Mesothelial cell of epicardium (in vitro differentiated cells): ENCODE measurements at places on chromosomes 7 and 10.

DNA sequence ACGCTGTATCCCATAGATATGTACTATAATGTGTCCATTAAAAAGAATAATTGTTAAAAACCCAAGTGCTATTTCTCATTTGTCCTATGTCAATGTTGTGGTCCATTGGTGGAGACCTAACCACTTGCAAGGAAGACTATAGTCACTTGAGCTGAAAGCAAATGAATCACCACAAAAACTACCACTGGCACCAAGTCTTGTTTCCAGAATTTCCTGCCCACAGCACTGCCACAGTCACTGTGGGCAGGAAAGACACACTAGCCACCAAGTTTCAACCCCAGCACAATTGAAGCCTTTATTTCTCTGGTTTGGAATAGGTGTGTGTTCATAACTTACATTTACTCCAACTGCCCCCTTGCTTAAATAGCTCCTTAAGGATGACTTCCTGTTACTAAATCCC is 12.4 kb downstream of the DIP2C start:
- DNase-seq, result no peak

DNA sequence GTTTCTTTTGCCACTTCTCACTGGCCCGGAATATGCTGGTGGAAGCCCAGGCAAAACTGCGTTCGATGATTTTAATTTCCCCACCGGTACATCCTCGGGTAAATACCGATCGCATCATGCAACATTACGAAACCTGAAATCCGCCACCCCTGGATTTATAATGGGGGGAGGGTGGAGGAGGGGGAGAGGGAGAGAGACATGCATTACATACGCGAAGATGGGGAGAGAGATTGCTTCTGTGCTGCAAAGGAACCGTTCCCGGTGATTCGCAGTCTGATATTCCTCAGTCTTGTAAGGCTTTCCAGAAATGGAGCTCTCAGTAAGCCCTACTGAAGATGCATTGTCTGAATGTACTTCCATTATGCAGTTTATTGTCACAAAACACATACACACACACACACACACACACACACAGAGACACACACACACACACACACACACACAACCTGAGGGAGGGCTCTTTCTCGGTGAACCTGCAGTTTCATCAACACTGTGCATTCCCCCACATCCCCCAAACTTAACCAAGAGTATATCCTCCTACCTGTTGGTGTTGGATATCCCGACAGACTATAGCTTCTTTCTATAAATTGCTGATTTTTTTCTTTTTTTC is 741 bp downstream of the GPR85 start:
- no peak for DNase-seq

DNA sequence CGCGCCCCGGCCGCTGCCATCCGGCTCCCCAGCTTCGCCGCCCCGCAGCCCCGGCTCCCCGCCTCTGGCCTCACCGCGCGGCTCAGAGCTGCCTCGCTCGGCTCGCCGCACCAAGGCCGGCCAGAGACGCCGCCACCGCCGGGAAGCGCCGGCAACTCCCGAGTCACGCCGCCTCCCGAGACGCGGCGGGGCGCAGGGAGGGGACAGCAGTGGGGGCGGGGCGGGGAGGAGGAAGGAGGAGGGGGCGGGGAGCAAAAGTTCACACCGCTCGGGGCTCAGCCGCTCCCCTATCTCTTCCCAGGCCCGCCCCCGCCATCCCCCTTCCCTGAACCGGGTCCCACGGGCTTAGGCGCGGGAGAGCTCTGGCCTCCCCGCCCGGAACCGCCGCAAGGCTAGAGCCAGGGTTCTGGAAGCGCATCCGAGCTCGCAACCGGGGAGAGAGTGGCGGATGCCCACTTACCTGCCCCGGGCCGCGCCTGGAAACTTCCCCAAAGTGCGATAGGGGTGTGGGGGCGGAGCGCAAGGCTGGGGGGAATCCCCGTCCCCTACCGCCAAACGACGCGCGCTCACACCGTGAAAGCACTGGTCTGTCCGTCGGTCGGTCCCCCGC is 1.0 kb downstream of the CHST15 start:
- DNase-seq, result peak; percentile 42

DNA sequence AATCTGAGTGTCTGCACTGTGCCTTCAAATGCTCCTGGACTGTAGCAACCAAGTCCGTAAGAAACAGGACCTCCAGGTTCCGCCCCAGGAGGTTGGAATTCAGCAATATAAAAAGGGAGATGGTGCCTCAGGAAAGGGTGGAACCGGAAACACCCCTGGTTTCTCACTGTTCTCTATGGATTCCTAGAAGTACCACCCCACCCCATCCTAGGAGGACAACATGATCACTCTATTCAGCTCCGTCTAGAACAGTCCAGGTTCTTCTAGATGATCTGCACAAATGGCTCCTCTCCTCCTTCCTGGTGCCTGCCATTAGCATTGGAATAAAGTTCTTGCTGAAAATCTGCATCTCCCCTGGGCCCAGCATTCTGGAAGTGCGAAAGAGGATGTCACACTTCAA is 7.6 kb upstream of the ZNF12 start:
- DNase-seq, result no peak

GRCh38 chr7:91264924-91265681 is 870 bp downstream of the FZD1 start:
- DNase-seq, result peak; percentile 25

- no peak for DNase-seq
Observed at GRCh38 chr7:28130277-28130676, 50.3 kb downstream of the JAZF1 start.

GRCh38 chr10:104340111-104340526 is 1.9 kb upstream of the ITPRIP start:
- no peak for DNase-seq

- DNase-seq, result no peak
Observed at GRCh38 chr7:55532150-55532917, 40.0 kb downstream of the VOPP1 start.

GRCh38 chr7:130890176-130891020 is 156.4 kb upstream of the KLF14 start:
- no peak for DNase-seq

DNA sequence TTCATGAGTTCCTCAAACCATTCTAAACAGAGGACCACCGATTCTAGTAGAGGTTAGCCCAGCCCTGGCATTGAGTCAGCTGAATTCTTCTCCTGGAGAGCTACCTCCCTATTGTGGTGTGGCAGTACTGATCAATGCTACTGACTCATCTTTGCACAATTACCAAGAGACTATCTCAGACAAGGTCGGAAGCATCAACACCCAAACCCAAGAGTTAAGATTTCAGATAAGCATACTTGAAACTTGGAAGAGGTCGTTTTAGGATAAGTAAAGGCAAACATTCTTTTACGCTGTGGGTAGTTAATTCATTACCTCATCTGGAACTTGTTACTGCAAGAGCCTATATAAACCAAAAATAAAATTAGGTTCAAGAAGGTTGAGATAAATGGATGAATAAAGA is 154.6 kb upstream of the NRBF2 start:
- no peak for DNase-seq

GRCh38 chr7:95011995-95012394 is 104.6 kb downstream of the PPP1R9A start:
- DNase-seq, result no peak

GRCh38 chr10:123464430-123465323 is 201.5 kb upstream of the GPR26 start:
- no peak for DNase-seq

DNA sequence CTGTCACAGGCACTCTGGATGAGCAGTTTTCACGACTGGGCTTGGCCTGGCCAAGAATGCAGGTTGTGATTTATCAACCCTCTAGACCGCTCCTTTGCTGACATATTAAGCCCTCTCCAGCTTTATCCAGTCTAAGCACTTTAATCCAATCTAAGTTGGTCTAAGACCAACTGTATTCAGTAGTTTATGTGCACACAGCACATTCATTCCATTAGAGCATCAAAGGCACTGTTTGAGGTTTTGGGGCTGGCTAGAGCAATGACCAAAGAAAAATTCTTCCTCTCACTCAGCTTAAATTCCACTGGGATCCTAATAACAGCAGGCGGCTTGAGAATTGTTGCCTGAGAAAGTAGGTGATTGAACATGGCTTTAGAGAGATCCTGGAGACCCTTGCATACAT is 176.0 kb upstream of the INSYN2A start:
- DNase-seq, result no peak

GRCh38 chr7:142063551-142064442 is 47.7 kb upstream of the MGAM2 start:
- no peak for DNase-seq

- DNase-seq, result no peak
Observed at GRCh38 chr7:34982371-34983019, 54.8 kb downstream of the DPY19L1 start.

- DNase-seq, result no peak
Observed at GRCh38 chr7:90222811-90223725, 11.5 kb downstream of the STEAP2 start.
